Colonic mucosa (tissue), 4 donors: ENCODE measurements at places on chromosomes 1 and 21. TPM values are rescaled to one million over a fixed set of nuclear protein-coding genes. Genes with fewer than 3 reads are reported as not detected.

DNA sequence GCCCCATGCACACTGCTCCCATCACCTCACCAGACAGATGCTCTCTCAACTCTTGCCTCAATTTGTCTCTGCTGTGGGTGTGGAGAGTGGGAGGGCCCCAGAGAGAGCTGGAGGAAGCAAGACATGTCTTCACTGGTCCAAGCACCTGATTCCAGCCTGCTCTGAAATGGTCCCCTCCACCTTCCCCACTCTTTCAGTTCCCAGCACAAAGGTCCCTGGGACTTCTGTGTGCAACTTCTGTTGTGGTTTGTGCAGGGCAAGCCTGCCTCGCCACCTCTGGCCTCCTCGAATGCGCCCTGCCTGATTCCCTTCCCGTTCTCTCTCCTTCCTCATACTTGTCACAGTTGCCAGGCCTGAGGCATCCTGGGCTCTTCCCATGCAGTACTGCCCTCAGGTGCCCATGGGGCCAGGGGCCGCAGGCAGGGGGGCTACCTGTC, 119.3 kb downstream of the SYT2 start:
- no peaks in the 10 kb centered on the region for H3K4me1 ChIP-seq
- H3K36me3 ChIP-seq = no peaks in the 10 kb centered on the region
- DNase-seq = no peak
- H3K27me3 ChIP-seq = no peaks in the 10 kb centered on the region
- H3K4me3 ChIP-seq = no peak overlapping the region

DNA sequence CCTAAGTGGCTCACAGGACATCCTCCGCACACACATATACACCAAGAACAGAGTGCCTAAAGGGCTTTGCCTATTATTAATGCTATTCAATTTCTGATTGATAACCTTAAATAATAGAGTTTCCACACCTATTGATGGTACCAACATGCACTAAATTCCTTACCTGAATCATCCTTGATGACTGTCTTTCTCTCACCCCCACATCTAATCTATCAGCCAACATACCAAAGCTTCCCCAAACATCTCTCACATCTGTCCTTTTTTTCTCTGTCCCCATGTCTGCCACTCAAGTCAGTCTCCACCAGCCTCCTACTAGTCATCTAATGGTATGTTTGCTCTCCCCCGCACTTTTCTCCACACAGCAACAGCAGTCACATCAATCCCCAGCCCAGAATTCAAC, 174.4 kb downstream of the DSCAM start:
- no peak overlapping the region for H3K4me3 ChIP-seq
- H3K27ac ChIP-seq = no peak overlapping the region
- no peaks in the 10 kb centered on the region for H3K36me3 ChIP-seq
- H3K4me1 ChIP-seq = no peaks in the 10 kb centered on the region
- DNase-seq = no peak

- H3K27ac ChIP-seq = no peak overlapping the region
- H3K36me3 ChIP-seq = no peaks in the 10 kb centered on the region
- no peaks in the 10 kb centered on the region for H3K4me1 ChIP-seq
- no peak overlapping the region for H3K4me3 ChIP-seq
- H3K27me3 ChIP-seq = no peaks in the 10 kb centered on the region
These were observed 166.4 kb upstream of the AJAP1 start for GRCh38 chr1:4488018-4488417.

The ERICH3 gene
- not detected for total RNA-seq

The TRIM63 gene
- not detected for total RNA-seq
